Naive thymus-derived CD4-positive, alpha-beta T cell (primary cell): ENCODE measurements at places on chromosomes 13 and 19.

DNA sequence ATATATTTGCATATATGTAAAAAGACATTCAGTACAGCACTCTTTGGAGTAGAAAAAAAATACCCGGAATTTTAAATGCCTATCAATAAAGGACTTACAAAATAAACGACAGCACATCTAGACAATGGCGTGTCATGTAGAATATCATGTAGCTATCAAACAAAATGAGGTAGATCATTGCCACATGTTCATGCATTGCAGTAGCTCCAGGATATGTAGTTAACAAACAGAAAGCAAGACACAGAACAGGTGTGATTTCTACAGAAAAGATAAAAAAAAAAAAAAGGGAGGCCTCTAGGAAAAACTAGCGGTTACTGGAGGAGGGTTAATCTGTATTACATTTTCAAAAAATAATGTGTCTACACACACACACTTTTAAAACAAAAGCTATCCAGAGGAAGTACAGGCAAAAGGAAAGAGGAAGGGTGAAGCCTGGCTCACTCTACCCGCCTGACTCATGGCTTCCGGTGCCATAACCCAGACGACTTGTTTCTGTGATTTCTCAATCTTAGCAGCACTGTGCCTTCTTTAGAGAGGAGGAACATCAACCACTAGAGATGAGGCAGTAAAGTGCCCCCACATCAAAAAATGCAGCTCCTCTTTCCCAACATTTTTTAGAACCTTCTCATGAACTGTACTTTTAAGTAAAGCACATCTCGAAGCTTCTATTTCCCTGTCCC, 6.9 kb downstream of the KCTD12 start:
- DNase-seq = peak; percentile 60

GRCh38 chr13:24557081-24557480, 44.5 kb upstream of the PARP4 start:
- DNase-seq = no peak

- no peak for DNase-seq
Measured at GRCh38 chr13:111844222-111844671, 222.7 kb upstream of the SOX1 start.

- DNase-seq = peak; percentile 85
Measured at GRCh38 chr19:58002384-58003173, at the start of gene ZNF606. Gene ZNF606, minus strand, starts transcription at chr19:58002820. Its CDS starts 1,501 bp downstream, at chr19:58001319.

GRCh38 chr19:10327793-10328192, 5.5 kb downstream of the RAVER1 start:
- DNase-seq = no peak

DNA sequence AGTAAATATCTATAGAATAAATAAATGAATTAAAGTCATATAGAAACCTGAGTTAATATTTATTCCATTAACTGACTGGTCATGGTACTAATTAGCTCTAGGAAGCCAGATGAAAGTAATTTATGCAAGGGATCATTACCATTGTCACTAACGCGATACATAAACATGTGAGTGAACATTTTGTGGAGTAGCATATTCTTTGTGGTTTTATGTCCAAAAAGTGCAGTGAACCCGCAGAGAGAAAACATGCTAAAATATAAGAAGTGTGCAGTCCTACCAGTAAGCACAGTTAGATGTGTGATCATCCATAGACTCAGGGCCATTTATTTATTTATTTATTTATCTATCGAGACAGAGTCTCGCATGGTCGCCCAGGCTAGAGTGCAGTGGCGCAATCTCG, 1.6 kb downstream of the GPR183 start:
- no peak for DNase-seq

DNA sequence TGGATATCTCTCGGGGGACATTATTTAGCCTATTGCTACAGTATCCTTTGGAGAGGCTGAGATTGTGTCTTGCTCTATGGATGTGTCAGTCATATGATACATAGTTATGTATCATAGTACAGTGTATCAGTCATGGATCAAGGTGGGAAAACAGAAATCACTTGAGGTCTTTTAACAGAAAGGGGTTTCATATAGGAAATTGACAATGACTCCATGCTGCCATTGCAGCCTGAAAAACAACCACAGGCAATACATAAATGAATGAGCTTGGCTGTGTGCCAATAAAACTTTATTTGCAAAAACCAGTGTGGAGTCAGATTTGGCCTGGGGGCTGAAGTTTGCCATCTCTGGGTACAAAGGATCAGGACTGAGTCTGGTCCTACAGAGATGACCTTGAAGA, 35.4 kb downstream of the COLGALT1 start:
- no peak for DNase-seq

DNA sequence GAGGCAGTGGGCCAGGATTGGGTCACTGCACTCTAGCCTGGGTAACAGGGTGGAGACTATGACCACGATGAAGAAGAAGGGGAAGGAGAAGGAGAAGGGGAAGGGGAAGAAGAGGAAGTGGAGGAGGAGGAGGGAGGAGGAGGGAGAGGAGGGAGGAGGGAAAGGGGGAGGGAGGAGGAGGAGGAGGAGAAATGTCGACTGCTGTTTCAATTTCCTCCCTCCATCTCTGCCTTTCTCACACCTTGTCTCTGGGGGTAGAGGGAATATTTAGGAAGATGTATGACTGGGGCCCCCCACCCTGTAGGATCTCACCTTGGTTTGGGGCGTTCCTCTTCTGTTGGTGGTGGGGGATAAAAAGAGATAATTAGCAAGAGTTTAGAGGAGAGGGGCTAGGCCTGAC, 3.8 kb downstream of the TNNT1 start:
- no peak for DNase-seq

DNA sequence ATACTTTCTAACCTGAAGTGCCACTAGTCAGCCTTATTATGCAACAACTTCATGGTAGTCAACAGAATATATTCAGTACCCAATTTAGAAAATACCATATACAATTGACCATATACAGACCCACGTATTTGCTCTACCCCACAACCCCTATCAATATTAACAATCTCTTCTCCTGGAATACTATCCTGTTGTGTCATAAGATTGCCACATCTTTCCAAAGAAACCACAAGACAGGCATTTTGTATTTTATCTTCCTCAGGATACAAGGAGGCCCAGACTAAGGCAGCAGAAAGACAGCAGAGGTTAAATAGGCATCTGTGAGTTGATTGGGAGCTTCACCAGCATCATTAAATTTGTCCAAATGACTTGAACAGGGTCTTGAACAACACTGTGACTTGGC, 4.5 kb downstream of the SPART start:
- DNase-seq = no peak

DNA sequence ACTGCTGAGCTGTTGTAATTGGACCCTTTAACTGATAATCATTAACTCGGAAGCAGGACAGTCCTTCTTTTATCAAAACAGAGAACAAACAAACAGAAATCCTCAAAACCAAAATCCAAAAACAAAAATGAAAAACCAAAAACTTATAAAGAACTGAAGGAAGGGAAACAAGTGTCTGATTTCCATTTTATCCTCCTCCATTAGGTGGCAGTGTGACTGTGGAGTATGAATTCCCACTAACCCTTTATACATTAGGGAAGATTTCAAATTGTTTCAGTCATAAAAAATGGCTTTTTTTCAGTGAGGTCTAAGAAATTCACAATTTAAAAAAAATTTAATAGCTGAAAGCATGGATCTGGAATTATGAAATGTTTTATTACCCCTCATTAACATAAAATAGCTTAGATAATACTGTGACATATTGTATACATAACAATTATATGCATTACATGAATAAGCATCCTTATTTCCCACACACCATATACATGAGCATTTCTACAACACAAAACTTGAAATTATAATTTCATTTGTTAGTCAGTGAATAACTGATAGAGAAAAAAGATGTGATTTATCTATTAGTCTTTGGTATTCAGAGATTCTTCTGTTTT, 1074.3 kb upstream of the PCDH9 start:
- no peak for DNase-seq

- DNase-seq = no peak
Measured at GRCh38 chr19:51698296-51698695, 5.2 kb downstream of the SPACA6 start.

- no peak for DNase-seq
Measured at GRCh38 chr13:31797154-31797775, 57.9 kb downstream of the RXFP2 start.

DNA sequence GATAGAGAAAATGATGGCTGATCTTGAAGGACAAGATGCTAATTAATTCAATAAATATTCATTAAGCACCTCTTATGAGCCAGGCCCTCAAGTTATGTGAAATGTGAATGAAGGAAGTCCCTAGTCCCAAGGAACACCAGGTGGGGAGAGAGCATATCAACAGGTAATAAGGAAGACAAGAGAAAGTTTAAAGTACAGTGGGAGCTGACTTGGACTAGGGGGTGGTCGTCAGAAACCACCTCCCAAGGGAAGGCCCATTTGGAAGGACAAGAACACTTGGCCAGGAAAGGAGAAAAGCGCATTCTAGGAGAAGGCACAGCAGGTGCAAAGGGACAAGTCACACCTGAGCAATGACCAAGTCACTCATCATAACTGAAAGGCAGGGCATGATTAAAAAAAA, 72.7 kb downstream of the DOCK9 start:
- DNase-seq = no peak

DNA sequence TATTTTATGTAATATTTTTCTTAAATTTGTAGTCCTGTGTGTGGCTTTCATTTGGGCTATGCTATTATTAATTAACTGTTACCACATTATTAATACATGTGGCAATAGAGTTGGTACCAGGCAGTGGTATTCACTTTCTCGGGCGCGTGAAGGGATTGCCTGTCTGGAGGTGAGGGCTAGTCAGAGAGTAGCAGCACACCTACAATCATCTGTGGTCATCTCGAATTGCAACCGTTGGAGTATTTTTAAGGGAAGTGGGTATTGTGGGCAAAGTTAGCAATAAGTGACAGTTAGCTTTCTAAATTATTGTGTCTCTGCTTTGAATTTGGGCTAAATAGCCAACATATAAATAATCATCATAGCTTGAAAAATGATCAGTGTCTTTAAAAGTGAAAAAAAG, 20.0 kb upstream of the GPR18 start:
- no peak for DNase-seq

DNA sequence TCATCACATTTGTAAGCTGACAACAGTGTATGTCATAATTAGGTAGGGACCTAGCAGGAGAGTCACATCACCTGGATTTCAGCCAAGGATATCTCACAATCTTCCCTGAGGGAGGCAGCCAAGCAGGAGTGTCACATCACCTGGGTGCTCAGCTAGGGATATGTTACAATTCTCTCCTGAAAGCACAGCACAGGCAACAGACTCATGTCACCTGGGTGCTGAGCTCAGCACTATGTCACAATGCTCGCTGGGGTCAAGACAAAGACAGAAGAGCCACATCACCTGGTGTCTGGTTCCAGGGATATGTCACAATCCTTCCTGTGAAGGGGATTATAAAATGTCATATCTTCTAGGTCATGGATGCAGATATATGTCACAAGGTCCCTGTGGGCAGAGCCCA, 123.7 kb downstream of the ZNF675 start:
- no peak for DNase-seq

GRCh38 chr19:50190439-50190891, 13.0 kb upstream of the MYH14 start:
- DNase-seq = no peak

DNA sequence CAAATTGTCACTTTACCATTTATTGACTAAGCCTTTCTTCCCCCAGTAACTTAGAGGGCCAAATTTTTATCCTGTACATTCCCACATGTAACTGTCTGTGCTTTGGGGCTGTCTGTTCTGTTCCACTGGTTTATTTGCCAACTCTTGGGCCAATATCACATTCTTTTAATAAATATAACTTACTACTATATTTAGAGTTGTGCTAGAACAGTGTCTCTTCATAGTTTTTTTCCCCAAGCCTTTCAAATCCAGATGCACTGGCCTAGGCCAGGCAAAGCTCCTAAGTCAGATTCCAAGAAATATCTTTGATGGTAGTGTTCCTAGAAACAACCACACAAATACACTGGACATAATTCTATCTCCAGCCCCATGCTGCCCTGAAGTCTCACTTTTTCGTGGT, 16.0 kb upstream of the CEBPG start:
- DNase-seq = no peak

DNA sequence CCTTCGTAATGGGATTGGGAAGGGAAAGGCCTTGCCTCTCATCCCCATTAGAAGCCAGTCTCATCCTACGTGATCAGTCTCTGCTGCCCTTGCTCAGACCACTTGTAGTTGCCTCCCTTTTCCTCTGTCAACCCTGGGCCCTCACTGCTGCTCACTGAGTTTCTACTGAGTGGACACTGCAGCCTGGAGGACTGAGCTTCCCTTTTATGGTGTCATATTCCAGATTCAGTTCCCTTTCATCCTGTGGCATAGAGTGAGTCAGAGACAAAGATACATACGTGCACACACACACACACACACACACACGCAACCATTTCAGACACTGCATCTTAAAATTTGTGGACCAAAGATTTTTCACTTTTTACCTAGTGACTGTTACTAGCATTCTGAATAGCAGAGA, 56.6 kb downstream of the COG3 start:
- DNase-seq = no peak

- DNase-seq = no peak
Measured at GRCh38 chr19:18264971-18265540, 9.2 kb downstream of the IQCN start.
